Stimulated activated CD8-positive, alpha-beta memory T cell treated with anti-CD3 and anti-CD28 coated beads, Interleukin-12 subunit alpha, Interleukin-12 subunit beta, amount 100 ng/mL, for 1 hour (primary cell): ENCODE measurements at places on chromosomes 5 and 9.

- DNase-seq, result no peak
Observed at GRCh38 chr5:126965487-126965886, 64.9 kb downstream of the MARCHF3 start.

- no peak for DNase-seq
Observed at GRCh38 chr9:109117856-109118807, 1.6 kb downstream of the TMEM245 start.

DNA sequence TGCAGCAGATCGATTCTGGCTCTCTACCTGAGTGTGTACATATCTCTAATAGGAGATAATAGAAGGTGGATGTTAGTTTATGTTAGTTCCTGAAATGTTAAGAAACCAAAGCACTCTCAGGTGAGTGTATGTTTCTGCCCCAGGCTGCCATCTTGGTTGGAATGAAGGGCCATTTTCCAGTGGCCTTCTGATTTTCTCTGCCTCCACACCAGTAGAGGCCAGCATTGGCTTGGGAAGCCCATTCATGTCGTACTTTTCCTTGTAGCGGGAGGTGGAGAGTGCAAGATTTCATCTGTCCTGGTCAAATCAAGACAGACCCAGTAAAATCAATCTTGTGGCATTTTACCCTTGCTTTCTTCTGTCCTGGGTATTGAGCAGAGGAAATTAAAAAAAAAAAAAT is 91.0 kb downstream of the GAS1 start:
- DNase-seq, result no peak

DNA sequence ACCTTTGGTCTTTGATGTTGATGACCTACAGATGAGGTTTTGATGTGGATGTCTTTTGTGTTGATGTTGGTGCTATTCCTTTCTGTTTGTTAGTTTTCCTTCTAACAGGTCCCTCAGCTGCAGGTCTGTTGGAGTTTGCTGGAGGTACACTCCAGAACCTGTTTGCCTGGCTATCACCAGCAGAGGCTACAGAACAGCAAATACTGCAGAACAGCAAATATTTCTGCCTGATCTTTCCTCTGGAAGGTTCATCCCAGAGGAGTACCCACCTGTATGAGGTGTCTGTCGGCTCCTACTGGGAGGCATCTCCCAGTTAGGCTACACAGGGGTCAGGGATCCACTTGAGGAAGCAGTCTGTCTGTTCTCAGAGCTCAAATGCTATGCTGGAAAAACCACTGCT is 694.5 kb upstream of the CDH6 start:
- DNase-seq, result no peak

DNA sequence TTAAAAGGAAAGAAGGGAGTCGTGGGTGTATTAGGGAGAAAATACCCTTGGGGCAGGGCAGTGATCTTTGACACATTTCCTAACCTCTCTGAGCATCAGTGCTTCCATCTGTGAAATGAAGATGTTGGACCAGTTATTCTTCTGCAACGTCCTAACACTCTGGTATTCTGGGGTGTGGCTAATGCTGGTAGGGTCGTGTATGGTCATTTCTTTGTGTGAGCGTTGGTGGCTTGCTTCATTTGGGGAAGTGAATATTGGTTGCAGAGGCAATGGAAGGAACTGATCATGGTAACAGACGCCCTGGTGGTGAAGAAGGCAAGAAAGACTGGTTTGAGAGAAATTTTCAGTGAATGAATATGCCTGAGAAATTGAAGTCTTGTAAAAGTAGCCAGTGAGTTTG is 67.9 kb upstream of the TTC23L start:
- no peak for DNase-seq

GRCh38 chr5:133366438-133366837 is 245.9 kb downstream of the FSTL4 start:
- DNase-seq, result no peak

DNA sequence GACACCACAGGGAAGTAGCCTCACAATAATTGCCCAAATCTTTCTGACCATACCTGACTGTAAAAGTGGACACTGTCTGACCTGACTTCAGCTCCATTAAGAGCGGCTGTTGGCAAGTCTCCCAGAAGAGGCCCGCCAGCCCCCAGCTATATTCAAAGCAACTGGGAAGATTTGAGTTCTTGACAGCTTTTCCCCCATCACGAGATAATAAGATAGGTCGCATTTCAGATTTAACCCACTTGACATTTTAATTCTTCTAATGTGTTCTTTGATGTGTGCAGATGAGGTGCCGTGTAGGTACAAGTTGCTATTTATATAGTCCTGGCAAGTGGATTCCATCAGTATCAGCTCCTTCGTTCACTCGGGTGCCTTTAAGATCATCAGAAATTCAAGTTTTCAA is 345.7 kb downstream of the DRD1 start:
- DNase-seq, result no peak

DNA sequence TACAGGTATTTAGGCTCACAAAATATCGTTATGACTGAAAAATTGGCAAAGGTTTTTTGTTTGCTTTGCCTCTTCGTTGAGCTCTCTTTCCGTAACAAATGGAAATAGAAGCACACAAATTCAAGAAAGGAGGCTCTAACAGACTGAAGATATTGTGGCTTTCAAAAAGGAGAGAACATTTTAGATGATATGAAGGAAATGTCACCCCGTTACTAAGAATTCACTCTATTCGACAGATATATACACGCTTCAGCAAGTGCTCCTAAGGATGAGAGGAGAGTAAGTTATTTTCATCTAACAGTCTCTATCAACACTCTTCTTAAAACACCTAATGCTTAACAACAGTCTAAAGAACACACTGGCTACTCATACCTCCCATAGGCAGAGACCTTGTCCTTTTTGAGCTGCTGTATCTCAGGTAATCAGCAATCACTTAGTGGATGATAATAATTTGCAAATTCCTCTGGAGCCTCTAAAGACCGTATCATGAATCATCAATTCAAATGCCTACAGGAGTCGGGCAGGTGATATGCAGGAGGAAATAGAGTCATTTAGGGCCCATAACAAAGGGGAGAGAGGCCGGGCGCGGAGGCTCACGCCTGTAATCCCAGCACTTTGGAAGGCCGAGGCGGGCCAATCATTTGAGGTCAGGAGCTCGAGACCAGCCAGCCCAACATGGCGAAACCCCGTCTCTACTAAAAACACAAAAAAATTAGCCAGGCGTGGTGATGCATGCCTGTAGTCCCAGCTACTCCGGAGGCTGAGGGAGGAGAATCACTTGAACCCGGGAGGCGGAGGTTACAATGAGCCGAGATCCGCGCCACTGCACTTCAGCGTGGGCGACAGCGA is 1.4 kb upstream of the HSDL2 start:
- no peak for DNase-seq

DNA sequence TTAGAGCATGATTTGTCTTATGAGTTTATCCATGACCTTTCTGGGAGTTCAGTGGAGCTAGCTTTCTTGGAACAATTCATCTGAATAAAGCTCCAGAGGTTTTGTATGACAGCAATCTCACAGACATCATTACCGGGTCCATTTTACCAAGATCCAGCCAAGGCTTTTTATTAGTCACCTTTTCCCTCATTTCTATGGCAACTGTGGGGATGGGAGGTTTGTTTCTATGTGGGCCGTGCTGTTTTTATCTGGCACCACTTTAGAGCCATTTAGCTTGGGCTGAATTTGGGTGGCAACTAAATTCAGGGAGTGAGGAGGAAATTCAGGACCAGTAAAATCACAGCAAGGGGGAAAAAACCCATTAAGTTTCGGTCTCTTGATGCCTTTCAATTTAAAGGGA is 245.7 kb downstream of the NSG2 start:
- DNase-seq, result no peak

GRCh38 chr5:155252717-155253116 is 239.2 kb downstream of the KIF4B start:
- DNase-seq, result no peak

DNA sequence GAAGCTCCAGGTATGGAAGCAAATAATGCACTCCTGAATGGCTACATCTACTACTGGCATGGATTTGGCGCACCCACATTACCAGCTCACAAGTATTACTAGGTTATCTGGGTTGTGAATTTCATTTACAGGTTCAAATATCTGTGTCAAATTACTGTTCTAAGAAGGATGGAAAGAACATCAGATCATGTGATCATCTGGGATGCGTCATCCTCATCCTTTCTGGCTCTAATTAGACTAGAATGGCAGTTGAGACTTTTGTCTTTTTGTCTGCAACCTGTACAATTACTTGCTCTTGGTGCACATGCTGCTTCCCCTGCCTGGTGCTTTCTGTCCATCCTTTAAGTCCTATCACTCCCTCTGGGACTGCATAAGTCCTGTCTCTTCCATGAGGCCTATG is 64.1 kb downstream of the PJA2 start:
- DNase-seq, result no peak

GRCh38 chr9:2761424-2761823 is 44.1 kb downstream of the KCNV2 start:
- no peak for DNase-seq

- DNase-seq, result no peak
Observed at GRCh38 chr5:1962619-1963355, 80.1 kb upstream of the IRX4 start.

- no peak for DNase-seq
Observed at GRCh38 chr5:96067894-96068614, 106.4 kb upstream of the ELL2 start.

- DNase-seq, result no peak
Observed at GRCh38 chr9:14092344-14092743, 221.6 kb downstream of the NFIB start.

DNA sequence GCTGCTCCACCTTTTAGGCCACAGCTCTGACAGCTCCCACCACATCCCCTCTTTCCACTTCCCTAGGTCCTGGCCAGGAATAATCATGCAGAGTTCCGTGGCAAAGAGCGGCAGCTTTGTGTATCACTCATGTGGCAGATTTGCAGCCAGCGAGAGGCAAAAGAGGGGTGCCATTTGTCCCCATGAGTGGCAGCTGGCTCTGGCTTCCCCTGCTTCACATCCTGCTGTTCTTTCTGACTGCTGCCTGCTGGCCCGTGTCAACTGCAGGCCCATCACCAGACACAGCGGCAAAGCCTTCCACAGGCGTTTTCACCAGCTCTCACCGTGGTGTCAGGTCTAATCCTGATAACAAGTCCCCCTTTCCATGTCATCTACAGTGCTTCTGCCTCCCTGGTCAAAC is 430.6 kb upstream of the DAP start:
- DNase-seq, result no peak

GRCh38 chr5:1698589-1699316 is 100.9 kb downstream of the MRPL36 start:
- DNase-seq, result no peak

- DNase-seq, result no peak
Observed at GRCh38 chr5:111478266-111478665, 34.1 kb downstream of the STARD4 start.

DNA sequence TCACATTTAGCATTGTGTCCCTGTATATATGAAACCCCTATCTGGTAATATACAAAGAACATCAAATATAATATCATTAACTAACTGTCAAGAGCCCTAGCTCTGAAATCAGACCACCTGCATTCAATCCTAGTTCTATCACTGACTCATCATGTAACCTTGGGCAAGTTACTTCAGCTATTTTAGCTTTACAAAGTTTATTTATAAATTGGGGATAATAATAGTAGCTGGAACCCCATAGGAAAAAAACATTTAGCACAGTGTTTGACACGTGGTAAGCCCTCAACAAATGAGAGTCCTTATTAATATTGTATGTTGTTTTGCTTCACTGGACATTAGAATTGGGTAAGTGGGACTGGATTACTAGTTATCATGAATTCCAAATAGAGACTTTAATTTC is 157.5 kb downstream of the EBF1 start:
- no peak for DNase-seq

DNA sequence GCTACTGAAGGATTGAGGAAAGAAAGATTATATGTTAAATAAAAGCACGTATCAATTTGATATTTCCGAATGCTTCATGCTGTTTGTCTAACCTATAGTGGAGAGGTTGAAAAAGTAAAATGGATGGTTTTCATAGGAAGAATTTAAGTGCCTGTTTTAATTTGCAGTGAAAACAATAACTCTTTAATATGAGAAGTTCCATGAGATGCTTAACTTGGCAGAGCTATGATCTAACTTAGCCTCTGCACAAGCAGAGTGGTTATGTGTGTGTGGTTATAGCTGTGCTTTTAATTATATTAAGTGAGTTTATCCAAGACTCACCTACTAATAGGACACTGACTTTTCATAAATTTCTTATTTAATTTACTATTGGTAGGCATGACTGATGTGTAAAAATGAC is 57.4 kb downstream of the AOPEP start:
- DNase-seq, result no peak

DNA sequence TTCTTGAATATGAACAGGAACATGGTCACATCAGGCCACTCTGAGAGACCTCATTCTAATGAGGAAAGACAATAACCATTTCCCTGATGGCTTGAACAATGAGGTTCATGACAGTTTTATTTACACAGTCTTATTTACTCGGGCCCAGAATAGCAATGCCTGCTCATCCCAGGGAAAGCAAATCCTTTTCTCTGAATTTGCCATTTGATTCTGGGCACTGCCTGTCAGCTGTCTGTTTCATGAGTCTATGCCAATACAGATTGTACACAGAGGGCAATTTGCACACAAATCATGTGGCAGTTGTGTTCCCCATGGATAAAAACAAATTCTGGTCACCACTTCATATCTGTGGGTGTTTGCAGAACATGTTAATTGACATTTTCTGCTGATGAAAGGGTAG is 492.5 kb downstream of the ACTL7B start:
- no peak for DNase-seq

DNA sequence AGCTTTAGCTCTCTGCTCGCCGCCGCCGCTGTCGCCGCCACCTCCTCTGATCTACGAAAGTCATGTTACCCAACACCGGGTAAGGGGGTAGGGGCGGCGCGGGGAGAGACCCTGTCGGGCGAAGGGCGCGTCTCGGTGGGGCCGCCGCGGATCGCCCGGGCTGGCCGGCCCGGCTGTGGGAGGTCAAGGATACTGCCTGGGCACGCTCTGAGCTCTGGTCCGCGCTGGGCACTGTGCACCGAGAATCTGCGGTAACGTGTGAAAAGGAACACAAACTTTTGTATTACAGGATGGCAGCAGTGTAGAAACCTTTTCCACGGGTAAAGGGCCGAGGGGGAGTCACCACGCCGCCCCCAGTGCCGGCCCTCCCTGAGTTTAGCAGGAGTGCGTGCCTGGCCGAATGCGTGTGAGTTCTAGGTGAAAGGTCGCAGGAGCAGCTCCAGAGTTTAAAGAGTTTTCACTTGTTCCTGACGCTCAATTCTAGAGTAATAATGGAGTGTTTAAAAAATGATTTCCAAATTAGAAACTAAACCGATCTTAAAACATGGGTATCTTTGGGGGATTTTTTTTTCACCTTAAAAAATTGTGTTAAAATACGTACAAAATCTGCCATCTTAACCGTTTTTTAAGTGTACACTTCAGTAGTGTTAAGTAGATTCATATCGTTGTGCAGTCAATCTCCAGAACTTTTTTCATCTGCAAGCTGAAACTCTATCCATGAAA is at the start of gene HSDL2:
Gene HSDL2, plus strand, starts transcription at position 7 of the 723 bp plus-strand sequence. Its CDS starts 56 bp downstream, at position 63.
- DNase-seq, result no peak
